ENCODE measurements at places on chromosomes 3 and 15.

GRCh38 chr15:73770050-73770449 lies 16.9 kb upstream of the INSYN1 start:
- no peak for DNase-seq

GRCh38 chr3:195012100-195012499 lies 258.9 kb downstream of the XXYLT1 start:
- DNase-seq = no peak

DNA sequence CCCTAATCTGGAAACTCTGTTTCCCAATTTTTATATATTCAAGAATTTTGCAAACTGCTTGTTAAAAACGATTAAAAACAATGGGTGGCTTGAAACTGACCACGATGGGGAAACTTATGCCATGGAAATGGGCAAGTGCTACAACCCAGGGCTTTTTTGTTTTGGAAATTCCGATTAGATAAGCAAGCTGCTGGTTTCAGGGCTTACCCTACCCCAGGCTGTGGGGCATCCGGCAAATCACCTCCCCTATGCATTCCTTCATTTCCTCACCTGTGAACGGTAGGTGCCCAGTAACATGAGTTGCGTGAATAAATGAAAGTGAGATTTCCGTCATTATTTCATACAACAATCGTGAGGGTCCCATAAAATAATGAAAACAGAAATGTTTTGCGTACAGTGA lies 34.3 kb downstream of the ST6GAL1 start:
- DNase-seq = no peak

- no peak for DNase-seq
Measured at GRCh38 chr15:88788816-88789215, 14.4 kb upstream of the ACAN start.

Data from activated T-helper 2 cell treated with anti-CD3 and anti-CD28 coated beads, Interferon-gamma antibody, Interleukin-2, Interleukin-4, amounts not matched to agents 10 μg/mL and 5 μg/mL and 100 μg/mL, durations not matched to agents 14 hours and 24 hours and 36 hours (primary cell).